CD4-positive, alpha-beta memory T cell (primary cell): ENCODE measurements at places on chromosomes 3 and 15. TPM values are rescaled to one million over a fixed set of nuclear protein-coding genes. Genes with fewer than 3 reads are reported as not detected.
A peak's percentile ranks its signal among the peaks of the same experiment; 100 is the strongest.

DNA sequence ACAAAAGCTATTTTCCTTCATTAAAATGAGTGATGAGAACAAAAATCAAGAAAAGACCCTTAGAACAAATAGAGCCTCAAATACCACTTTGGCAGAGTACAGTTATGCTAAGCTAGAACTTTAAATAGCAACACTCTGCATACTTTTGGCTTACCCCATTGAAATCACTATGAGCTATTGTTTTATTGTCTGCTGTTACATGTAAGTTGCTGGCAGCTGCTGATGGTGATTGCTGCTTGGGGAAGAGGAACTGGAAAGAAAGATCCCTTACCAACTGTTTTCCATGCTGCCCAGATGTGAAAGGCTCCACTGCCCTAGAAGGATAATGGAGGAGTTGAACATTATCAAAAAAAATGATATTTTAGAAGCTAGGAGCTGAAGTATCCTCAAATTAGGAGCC is 135.4 kb downstream of the SYNPR start:
- no peak for DNase-seq

SLC2A2 gene
- total RNA-seq, result not detected

GOLGA6L7 gene
- not detected for total RNA-seq

PEX5L gene
- total RNA-seq, result not detected

IMPDH2 gene
- 87.5 TPM for total RNA-seq

SLC35A5 gene
- total RNA-seq, result 26.6 TPM

DNA sequence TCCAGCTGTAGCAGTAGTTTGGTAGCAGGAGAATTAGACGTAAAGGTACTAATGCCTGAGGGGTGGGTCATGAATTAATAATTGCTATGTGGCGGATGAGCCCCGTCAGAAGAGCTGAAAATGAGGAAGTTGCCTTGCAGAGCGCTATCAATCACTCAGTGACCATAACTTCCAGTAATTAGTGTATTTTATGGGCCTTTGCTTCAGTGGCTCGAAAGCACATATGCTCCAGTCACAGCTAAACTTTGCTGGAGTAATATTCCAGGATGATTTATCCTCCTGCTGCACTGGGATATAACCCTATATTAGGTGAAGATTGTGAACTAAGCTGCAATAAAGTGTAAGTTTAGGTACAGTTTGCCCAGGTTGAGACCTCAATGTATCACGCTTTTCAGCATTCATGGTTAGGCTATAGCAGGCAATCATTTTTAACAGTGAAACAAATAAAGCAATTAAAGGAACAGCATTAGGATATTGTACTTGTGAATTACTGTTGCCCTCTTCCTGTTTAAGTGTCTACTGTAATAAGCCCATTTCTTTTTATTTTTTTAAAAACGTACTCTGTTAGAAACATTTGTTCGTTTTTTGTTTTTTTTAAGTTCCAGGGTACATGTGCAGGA is 104.6 kb upstream of the SKOR1 start:
- no peak for DNase-seq

GRCh38 chr15:39587096-39587721 is 6.3 kb downstream of the THBS1 start:
- DNase-seq, result no peak

DNA sequence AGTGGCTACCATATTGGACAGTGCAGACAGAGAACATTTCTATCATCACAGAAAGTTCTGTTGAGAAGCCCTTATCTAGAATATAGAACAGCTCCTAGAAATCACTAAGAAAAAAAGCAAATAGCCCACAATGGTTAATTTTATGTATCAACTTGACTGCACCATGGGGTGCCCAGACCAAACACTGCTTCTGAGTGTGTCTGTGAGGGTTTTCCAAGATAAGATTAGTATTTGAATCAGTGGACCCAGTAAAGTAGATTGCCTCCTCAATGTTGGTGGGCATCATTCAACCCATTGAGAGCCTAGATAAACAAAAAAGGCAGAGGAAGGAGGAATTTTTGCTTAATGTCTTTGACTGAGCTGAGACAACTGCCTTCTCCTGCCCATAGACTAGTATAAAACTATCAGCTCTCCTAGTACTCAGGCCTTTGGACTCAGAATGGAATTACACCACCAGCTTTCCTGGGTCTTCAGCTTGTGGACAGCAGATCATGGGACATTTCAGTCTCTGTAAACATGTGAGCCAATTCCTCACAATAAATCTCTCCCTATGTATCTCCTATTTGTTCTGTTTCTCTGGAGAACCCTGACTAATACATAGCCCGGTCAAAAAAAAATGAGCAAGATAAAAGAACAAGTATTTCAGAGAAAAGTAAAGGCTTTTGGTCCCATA is 55.9 kb upstream of the OXTR start:
- DNase-seq, result no peak

DNA sequence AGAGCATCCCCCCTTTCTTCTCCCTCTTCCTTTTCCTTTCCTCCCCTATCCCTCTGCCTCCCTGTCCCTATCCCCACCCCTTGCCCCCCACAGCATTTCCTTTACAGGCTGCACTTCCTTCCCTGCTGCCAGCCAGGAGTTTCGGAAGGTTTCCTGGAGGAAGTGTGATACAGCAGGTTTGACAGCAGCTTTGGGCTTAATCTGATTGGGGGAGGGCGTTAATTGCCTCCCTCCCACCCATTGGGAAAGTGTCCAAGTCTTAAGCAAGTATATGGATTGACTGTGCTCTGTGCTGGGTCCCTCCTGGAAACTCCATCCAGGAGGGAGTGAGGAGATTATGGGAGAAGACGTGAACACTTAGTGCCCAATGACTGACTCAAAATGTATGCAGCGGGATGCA is 1.8 kb downstream of the SCAMP5 start:
- DNase-seq, result no peak

CADM2 gene
- total RNA-seq, result 0.38 TPM

GRCh38 chr15:57436961-57437360 is 60.7 kb downstream of the CGNL1 start:
- no peak for DNase-seq

DNA sequence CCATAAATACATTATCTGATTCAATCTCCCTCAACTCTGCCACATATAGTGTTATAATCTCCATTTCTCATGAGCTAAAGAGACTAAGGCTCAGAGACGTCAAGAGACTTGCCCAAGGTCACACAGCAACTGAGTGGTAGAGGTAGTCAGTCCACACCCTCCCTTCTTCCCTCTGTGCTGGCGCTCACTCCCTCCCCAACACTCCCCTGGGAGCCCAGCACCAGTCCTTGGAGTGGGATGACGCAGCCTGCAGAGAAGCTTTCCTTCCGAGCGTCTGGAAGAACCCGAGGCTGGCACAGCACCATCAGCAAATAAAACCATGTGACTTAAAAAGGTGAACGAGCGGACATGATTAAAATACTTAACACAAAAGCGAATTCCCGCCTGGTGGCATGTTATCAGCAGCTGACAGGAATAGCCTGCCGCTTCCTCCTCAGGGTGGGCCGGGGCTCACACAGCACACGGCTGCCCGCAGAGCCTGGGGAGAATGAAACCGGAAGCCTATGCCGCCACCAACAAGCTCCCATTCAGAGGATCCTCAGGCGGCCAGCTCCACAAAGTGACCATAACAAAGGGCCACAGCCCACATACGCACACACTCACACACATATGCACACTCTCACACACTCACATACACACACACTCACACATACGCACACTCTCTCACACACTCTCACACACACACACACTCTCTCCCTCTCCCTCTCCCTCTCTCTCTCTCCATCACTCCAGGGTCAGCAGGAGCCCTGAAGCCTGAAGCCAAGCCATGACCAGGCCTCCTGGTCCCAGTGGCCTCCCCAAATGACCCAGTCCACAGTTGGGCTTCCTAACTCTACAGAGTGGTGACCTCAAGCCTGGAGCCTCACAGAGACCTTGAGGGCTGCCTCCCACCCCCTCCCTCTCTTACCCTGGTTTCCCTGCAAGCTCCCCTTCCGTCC is 120.5 kb downstream of the XXYLT1 start:
- no peak for DNase-seq

GRCh38 chr3:11145888-11146287 is 8.4 kb upstream of the HRH1 start:
- DNase-seq, result no peak

DNA sequence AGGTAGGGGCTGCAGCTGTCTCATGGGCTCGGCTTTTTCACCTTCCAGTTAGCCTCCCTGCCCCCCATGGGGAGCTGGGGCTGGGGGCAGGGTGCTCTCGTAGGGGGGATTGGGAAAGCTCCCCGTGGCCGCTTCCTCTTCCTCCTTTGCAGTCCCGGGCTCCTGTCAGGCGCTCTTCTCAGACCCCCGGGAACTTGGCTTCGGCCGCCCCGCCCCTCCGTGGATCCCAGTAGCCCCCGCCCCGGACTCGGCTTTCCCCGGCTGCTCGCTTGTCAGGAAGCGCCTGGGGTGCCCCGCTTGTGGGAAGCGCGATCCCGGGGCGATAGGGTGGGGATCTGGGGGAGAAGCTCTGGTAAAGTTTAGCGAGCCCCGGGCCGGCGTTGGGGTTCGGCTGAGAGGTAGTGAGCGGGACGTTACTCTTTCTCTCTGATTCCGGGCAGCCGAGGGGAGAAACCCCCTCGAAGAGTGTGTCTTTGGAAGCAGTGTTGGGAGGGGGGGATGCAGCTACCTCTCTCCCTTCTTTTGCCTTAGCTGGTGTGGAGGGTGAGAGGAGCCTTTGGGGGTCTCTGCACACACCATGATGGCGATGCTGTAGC is 611 bp downstream of the PIAS1 start:
- DNase-seq, result no peak

GOLGA8S gene
- 0.30 TPM for total RNA-seq

PCLAF gene
- total RNA-seq, result 1.5 TPM

- DNase-seq, result no peak
Observed at GRCh38 chr3:13613343-13614190, 64.6 kb downstream of the FBLN2 start.

DNA sequence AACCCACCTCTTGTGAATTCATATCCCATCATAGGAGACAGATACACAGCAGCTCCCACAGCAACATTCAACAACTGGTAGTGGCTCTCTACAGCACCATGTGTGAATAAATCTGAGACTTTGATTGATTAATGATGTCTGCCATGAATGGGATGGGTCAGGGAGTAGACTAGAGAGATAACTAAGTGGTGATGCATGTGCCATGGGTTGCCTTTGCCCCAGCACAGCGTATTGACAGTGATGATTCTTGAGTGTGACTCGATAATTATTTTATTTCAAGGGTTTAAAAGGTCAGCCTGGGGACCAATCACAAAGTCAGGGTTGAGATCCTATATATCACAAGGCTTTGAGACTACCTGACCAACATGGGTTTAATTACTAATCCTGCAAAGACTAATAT is 295.9 kb downstream of the PTPRG start:
- DNase-seq, result no peak

GRCh38 chr3:133113927-133114597 is 75.9 kb downstream of the TMEM108 start:
- DNase-seq, result no peak

DNA sequence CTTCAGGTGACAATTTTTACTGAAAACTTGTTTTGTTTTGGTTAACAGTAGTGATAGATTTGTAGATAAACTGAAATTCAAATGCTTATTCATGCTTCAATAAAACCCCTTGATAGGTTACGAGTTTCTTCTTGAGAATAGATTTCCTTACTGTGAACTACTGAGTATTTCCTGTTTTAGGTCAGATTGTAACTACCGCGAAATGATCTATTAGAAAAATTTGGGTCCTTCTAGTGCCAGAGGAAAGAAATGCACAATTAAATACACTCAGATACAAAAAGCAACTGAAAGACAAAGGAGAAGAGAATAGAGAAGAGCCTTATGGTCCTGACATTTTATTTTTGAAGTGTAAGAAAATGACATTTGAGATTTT is 251.7 kb upstream of the TBL1XR1 start:
- peak; percentile 13 for DNase-seq

- DNase-seq, result no peak
Observed at GRCh38 chr15:70097063-70097320, 725 bp downstream of the TLE3 start.

DNA sequence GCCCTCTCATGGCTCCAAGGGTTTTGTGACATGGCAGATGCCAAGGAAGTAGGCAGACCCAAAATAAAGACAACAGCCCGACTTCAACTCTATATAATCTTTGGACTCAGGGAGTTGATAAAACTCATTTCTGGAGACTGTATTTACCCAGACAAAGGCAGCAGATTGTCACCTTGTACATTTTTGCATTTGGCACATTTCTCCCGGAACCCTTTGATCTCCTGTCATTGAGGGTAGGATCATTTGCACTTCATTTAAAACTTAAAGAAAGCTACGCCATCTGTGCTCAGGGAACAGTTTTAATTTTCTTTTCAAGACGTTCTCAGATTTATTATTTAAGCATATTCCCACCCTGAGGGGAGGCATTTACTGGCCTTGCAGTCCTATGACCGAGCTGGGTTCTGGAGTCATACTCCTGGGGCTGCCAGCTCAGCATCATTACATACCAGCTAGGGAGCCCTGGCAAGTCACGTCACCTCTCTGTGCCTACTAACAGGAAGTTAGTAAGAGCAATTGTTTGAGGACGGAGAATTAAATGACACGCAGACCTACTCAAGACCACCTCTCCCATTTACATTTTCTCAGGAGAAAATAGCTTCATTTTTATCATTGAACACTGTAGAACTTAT is 5.9 kb downstream of the CDCP1 start:
- no peak for DNase-seq

GRCh38 chr3:140922634-140923033 is 19.0 kb upstream of the SLC25A36 start:
- no peak for DNase-seq

PLSCR5 gene
- not detected for total RNA-seq

DNA sequence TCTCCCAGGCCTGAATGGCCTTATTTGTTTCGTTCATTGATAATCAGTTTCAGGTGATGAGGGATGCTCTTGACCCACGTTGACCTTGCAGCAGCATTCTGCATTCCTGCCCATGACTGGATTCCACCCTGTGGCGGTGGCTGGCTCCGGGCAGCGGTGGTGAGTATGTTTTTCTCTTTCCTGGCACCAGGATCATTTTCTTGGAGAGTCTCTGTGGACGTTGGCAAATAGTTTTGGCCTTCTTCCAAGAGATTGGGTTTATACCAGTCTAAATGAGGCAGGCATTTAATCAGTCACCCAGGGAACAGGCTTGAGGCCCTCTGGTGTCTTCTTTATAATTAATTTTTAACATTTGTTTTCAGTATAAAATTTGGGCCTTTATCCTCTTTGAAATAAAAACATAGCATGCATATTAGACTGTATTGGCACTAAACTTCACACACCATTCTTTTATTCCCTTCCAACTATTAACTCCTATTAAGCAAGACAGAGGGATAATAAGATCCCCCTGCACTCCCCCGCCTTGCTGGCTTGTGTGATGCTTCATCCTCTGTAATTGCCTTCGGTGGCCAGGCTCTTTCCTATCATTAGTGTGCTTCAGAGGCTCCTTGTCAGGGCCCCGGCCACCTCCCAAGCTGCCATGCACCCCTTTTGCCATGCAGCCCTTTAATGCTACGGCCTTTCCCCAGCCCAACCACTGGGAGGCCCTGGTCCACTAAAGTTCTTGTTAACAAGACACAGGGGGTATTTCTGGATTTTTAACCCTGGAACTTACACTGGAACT is 176.2 kb upstream of the TOPAZ1 start:
- DNase-seq, result no peak

DNA sequence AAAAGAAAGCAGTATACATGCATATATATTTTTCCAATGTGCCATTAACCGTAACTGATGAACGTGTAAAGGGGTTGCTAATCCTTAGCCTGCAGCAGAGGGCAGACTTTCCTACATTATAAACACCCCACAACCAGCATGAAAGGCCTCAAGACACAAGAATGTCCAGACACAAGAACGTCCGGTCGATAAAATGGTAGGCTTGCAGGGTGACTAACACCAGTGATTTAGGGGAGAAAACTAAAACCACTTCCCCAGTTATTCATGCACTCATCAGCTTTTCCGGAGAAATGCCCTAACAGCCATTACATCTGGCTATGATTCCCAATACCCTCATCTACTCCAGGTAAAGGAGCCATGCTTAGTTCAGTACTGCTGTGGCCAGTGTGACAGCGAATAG is 57.4 kb downstream of the LRTM1 start:
- no peak for DNase-seq
